ENCODE measurements at places on chromosomes 4 and X. TPM values are rescaled to one million over a fixed set of nuclear protein-coding genes. Genes with fewer than 3 reads are reported as not detected.

DNA sequence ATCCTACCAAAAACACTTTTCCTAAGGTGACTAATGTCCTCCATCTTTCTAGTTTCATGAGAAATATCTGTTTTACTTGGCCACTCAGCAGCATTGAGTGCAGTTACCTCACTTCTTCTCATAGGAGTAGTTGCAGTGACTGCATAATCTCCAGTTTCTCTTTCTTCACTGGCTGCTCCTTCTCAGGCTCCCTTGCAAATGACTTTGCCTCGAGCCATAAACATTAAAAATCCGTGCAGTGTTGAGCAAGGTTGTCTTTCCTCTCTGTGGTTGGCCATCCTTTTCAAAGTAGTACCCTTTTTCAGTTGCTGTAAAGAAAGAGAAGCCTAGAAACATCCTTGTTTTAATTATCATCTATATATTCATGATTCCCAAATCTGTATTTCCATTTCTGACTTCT is 10.2 kb upstream of the PRKG2 start:
- no peaks in the 10 kb centered on the region for H3K36me3 ChIP-seq
- H3K4me3 ChIP-seq: no peak overlapping the region
- no peaks in the 10 kb centered on the region for H3K4me1 ChIP-seq
- no peak for DNase-seq
- H3K27me3 ChIP-seq: no peaks in the 10 kb centered on the region

DNA sequence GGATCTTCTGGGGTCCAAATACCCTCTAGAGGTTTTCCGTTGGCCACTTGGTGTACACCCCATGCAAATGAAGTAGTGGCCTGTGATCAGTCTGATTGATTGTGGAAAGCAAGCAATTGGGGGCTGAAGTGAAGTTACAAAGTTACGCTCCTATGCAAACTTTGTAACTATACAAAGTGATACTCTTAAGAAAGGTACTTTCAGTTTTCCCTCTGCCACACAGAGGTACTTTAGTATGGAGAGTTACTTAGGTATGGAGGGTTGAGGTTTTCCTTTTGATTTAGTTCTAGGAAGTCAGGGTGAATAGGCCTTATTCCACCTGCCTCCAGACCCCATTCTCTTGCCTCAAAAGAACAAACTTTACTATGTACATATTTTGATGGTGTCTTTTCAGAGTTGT is 28.7 kb downstream of the STAG2 start:
- no peak overlapping the region for H3K4me3 ChIP-seq
- H3K36me3 ChIP-seq: no peaks in the 10 kb centered on the region
- peaks cover 26% of the 10 kb centered on the region for H3K4me1 ChIP-seq
- H3K27me3 ChIP-seq: no peaks in the 10 kb centered on the region
- no peak for DNase-seq
- H3K27ac ChIP-seq: no peak overlapping the region

DNA sequence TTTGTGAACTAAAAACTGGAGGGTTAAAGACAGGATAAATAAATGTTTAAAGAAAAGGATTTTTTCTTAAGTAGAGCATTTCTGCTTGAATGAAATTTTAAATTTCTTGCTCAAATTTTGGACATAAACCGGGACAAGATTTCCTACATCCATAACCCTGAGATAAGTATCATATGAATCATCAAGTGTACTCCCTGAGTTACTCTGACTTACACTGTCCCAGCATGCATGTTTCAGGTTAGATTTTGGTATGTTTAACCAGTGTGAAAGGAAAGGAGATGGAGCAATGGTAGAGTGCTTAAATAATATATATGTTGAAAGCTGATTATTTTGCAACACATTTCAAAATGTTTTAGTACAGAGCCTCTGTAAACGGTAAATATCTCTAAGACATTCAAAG is 175.2 kb downstream of the ADGRL3 start:
- H3K36me3 ChIP-seq: no peaks in the 10 kb centered on the region
- H3K4me1 ChIP-seq: no peaks in the 10 kb centered on the region
- no peak for DNase-seq

DNA sequence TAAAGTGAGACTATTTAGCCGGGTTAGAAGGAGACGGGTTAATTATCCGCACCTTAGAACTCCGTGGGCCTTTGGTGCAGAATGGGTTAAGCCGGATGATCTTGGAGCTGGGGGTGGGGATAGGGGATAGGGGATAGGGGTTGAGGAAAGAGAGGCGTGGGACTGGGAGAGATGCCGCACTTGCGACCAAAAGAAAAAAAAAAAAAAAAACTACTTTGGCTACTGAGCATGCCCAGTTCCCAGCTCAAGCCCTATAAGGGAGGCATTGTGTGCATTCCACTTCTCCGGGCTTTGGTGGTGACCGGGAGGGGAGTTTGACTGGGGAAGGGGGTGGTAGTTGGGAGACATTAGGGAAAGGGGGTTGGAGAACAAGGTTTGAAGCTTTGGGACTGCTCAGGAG is at the start of gene SLITRK4:
SLITRK4 (minus strand) TSS at position 187 of the 400 bp plus-strand sequence. CDS start 4,993 bp downstream, outside the sequence.
- H3K27ac ChIP-seq: no peak within 1 kb of the TSS
- peak within 1 kb of the TSS; percentile 45 for H3K4me3 ChIP-seq
- no peaks in the 10 kb centered on the region for H3K36me3 ChIP-seq
- H3K4me1 ChIP-seq: peaks cover 25% of the 10 kb centered on the region
- H3K27me3 ChIP-seq: no peaks in the 10 kb centered on the region

DNA sequence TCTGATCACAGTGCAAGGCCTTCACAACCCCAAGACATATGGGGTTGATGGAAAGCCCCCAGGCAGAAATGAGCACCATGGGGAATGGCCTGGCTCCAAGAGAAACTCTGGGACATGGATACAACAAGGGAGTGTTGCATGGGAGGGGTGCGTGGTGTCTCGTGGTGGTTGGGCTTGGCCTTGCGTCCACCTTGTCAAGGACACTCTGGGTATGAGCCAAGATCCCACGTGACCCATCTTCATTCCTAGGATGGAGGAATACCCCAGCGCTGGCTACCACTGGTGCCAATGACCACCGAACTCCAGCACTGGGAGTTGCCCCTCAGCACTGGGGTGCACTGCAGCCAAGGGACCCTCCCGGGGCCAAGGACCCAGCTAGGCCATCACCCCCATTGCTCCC is 267.5 kb upstream of the AGTR2 start:
- H3K4me3 ChIP-seq: no peak overlapping the region
- peaks cover 3% of the 10 kb centered on the region for H3K4me1 ChIP-seq
- H3K36me3 ChIP-seq: no peaks in the 10 kb centered on the region
- H3K27me3 ChIP-seq: no peaks in the 10 kb centered on the region
- no peak for DNase-seq

- no peak overlapping the region for H3K27ac ChIP-seq
- no peaks in the 10 kb centered on the region for H3K27me3 ChIP-seq
- no peak for DNase-seq
- no peak overlapping the region for H3K4me3 ChIP-seq
- no peaks in the 10 kb centered on the region for H3K4me1 ChIP-seq
Observed at GRCh38 chr4:161167539-161167938, 996.3 kb downstream of the FSTL5 start.

- H3K27ac ChIP-seq: no peak overlapping the region
- H3K4me3 ChIP-seq: no peak overlapping the region
- no peaks in the 10 kb centered on the region for H3K36me3 ChIP-seq
- DNase-seq: no peak
- no peaks in the 10 kb centered on the region for H3K27me3 ChIP-seq
Observed at GRCh38 chr4:13164783-13165331, 319.3 kb downstream of the RAB28 start.

DNA sequence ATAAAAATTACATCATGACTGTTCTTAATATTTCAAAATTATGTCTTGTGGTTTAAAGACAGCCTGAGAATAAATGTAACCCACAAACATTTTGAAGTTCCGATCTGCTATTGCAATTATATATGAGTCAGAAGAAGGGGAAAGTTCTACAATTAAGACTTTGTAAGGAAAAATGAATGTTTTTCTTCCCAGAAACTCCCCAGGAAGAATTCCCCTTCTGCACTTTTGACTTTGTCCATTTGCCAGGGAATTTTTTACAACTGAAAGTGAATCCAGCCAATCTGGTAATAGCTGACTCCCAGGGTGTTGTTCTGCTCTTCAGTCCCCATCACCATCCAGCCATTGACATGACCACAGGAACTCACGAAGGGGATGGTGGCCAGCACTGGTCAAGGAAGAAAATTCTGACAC is 61.6 kb upstream of the NOCT start:
- no peaks in the 10 kb centered on the region for H3K36me3 ChIP-seq
- H3K4me3 ChIP-seq: no peak overlapping the region
- no peaks in the 10 kb centered on the region for H3K27me3 ChIP-seq
- H3K4me1 ChIP-seq: peaks cover 6% of the 10 kb centered on the region
- no peak for DNase-seq
- H3K27ac ChIP-seq: peak overlapping the region; percentile 59

DNA sequence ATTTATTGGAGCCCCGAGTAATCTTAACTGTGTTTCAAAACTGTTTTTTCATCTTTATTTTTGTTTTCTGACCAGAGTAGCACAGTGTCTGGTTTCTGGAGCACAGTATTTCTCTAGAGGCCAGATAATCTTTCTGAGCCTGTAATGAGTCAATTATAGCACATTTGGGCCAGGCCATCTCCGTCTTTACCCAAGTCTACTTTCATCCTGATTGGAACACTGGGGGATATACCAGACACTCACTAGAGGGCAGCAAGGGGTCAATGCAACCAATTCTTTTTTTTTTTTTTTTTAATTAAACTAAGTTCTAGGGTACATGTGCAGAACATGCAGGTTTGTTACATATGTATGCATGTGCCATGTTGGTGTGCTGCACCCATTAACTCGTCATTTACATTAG is 282.0 kb downstream of the ARHGAP24 start:
- H3K36me3 ChIP-seq: no peaks in the 10 kb centered on the region
- no peak overlapping the region for H3K27ac ChIP-seq
- peaks cover 20% of the 10 kb centered on the region for H3K4me1 ChIP-seq
- H3K27me3 ChIP-seq: no peaks in the 10 kb centered on the region
- H3K4me3 ChIP-seq: no peak overlapping the region

Gene ZNF280C
- total RNA-seq: 4.1 TPM

Gene FGF2
- 46.4 TPM for total RNA-seq

Gene F8A2
- total RNA-seq: not detected

Gene PDZD11
- total RNA-seq: 27.3 TPM

Gene TIMM8A
- 3.0 TPM for total RNA-seq

All from esophagus muscularis mucosa (tissue), 4 donors.